Activated T-helper 1 cell treated with Interleukin-2 at 50 U/mL for 16 hours (primary cell): ENCODE measurements at places on chromosomes 4 and X.
A peak's percentile ranks its signal among the peaks of the same experiment; 100 is the strongest.

GRCh38 chr4:127708985-127709384, 21.2 kb upstream of the SLC25A31 start:
- DNase-seq = no peak

- DNase-seq = no peak
These were observed 221.2 kb downstream of the MGST2 start for GRCh38 chr4:139886798-139887197.

GRCh38 chr4:8399298-8399697, 41.2 kb downstream of the ACOX3 start:
- DNase-seq = no peak

DNA sequence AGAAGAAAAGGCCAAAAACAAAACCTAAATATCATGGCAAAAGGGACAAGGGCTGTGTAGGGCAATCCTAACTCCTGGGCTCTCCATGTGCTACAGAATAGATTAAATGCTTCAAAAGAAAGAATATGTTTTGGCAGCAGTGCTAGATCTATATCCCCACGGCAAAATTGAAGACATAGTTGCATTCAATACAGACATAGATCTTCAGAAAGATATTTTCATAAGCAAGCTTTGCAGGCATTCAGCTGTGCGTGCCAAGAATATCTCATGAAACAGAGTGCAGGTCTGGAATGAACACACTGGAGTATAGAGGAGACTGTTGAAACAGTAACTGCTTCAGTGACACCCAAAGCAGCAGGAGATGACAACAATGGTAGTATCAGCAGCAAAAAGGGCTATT, 1476.9 kb downstream of the ARAP2 start:
- DNase-seq = no peak

- DNase-seq = peak; percentile 7
These were observed 18.9 kb upstream of the GPR101 start for GRCh38 chrX:137052643-137053235.
